ENCODE measurements at places on chromosomes 2 and 18. TPM values are rescaled to one million over a fixed set of nuclear protein-coding genes. Genes with fewer than 3 reads are reported as not detected.

LYPD1 gene
- total RNA-seq: 34.5 TPM

REG3G gene
- total RNA-seq: not detected

GRCh38 chr2:121005453-121005852, 269.8 kb downstream of the GLI2 start:
- DNase-seq: no peak

DNA sequence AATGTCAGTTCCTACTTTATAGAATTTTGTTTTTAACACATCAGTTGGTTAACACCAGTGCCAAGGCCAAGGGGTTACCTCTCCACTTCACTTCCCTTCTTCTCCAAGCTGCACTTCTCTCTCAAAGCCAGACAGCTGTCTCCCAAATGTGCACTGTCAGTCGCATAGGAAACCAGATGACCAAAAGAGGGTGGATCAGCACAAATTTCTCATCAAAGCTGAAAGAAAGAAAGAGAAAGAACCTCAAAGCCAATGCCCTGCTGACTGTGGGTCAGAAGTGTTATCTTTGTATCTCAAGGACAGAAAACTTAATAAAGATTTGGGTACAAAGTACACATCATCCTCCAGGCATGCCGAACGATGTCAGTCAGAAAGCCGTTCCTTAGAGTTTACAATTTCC, 32.2 kb downstream of the SPATS2L start:
- DNase-seq: no peak

GRCh38 chr2:195488567-195488966, 168.5 kb upstream of the SLC39A10 start:
- no peak for DNase-seq

IMPACT gene
- 25.8 TPM for total RNA-seq

- peak; percentile 57 for DNase-seq
Observed at GRCh38 chr2:156908825-156909224, 348.7 kb upstream of the GALNT5 start.

BOLL gene
- not detected for total RNA-seq

- peak; percentile 39 for DNase-seq
Observed at GRCh38 chr2:240436683-240437550, 1.5 kb downstream of the GPC1 start.

STAT4 gene
- 2.6 TPM for total RNA-seq

DNA sequence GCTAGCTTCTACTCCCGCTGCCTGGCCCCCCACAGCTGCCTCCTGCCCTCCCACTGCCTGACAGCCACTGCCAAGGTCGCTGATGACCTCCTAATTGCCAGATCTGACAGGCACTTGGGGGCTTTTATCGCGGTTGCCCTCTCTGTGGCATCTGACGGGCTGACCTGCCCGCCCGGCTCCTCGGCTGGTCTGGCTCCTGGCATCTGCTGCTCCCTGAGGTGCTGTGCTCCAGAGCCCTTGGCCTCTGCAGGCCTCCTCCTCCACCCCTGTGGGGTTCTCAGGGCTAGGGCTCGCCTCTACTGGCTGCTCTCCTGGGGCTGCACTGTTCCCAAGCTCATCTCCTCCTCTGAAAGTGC, 43.1 kb downstream of the INHBB start:
- DNase-seq: no peak

GRCh38 chr2:134258684-134259388, 5.0 kb downstream of the MGAT5 start:
- no peak for DNase-seq

DNA sequence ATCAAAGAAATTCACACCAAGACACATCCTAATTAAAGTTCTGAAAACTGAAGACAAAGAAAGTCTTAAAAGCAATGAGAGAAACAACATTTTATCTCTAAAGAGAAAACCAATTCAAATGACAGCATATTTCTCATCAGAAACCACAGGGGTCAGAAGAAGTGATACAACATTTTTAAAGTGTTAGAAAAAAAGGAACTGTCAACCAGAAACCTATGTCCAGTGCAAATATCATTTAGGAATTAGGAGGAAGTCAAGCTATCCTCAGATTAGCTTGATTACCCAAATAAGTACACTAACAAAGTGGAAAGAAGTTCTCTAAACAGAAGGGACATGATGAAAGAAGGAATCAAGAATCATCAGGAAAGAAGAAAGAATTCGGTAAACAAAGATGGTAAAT, 59.5 kb upstream of the BCL2L11 start:
- no peak for DNase-seq

Data from fibroblast of villous mesenchyme (primary cell).